ENCODE measurements at places on chromosomes 16 and 17.

- DNase-seq = no peak
Observed at GRCh38 chr17:78802459-78802858, 20.4 kb upstream of the CYTH1 start.

DNA sequence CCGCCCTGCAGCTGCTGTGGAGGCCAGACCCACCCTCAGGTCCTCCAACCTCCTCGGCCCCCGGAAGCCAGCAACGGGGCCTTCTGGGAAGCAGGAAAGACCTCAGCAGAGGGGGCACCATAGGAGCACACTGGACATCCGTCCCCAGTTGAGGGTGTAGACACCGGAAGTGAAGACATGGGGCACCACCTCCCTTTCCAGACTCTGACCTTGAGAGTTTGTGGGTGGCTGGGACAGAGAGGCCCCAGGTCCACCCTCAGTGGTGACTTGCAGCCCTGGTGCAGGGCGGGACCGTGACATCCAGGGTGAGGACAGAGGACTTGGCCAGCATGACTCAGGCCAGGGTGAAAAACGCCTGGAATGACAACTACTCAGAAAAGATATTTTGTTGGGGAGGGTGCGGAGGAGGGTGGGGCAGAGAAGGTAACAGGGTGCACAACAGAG, 19.9 kb downstream of the CEP295NL start:
- no peak for DNase-seq

GRCh38 chr17:9912121-9913099, 7.3 kb upstream of the RCVRN start:
- DNase-seq = no peak

- DNase-seq = no peak
Observed at GRCh38 chr16:67767953-67768352, 38.4 kb downstream of the RANBP10 start.

DNA sequence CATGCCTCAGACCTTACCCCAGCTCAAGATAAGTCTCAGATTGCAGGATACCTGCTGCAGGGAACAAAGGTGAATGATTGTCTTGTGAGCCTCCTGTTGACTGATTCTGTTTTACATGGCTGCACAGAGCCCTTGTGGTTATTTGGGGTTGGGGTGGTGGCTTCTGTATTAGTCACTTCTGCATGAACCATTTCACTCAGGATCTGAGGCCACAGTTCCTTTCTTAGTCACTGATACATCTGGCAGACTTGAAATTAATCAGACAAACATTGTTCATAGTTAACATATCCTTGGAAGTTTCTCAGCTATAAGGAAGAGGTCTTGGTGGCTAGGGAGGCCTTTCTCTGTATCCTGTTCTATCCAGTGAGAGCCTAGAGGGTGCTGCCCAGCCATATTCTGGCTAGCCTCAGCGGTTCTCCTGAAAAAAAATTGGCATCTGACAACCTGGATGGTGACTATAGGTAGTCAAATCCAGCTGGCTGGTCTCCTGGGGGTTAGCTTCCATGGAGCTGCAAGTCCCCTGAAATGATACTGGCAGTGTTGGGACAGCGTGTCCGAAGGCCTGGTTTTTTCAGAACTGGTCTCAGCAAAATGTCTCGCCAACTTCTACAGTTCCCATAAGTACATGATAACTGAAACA, 8.4 kb upstream of the PLK1 start:
- no peak for DNase-seq

GRCh38 chr16:85970016-85970733, 71.2 kb downstream of the IRF8 start:
- no peak for DNase-seq

DNA sequence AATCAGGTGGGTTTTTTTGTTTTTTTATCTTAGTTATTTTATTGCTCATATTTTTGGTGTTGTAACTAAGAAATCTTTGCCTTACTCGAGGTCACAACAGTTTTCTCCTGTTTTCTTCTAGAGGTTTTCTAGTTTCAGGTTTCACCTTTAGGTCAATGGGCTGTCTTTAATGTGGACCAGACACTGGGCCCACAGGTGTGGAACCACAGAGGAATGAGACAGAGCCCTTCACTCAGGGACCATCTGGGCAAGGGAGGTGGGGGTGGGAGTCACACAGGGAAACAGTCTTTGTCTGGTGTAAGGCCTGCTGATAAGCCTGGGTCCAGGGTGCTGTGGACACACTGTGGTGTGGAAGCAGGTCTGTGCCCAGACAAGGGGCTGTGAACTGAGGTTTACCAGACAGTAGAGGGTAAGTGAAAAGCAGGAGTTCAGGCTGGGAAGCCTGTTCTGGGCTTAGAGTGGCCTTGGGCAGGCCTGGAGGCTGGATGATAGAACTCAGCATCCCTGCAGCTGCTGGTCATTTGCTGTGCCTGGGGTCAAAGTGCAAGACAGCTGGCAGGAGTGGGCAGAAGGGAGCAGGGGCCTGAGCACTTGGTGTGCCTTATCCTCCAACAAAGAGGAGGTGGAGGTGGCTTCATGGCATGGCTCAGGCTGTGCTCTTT, 75.6 kb downstream of the SPECC1 start:
- DNase-seq = no peak

DNA sequence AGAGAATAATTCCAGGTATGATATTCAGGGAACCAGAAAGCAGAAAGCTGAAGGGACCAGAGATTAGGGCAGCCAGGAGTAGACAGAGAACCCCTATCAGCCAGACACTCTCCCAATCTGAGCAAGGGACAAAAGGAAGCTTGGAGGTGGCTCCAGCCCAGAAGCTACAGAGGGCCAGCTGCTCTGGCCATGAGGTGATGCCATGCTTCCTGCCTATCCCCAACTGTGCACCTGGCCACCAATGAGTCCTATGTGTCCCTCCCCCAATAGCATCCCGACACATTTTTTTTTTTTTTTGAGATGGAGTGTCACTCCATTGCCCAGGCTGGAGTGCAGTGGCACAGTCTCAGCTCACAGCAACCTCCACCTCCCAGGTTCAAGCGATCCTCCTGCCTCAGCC, 30.0 kb downstream of the NSMCE1 start:
- no peak for DNase-seq

DNA sequence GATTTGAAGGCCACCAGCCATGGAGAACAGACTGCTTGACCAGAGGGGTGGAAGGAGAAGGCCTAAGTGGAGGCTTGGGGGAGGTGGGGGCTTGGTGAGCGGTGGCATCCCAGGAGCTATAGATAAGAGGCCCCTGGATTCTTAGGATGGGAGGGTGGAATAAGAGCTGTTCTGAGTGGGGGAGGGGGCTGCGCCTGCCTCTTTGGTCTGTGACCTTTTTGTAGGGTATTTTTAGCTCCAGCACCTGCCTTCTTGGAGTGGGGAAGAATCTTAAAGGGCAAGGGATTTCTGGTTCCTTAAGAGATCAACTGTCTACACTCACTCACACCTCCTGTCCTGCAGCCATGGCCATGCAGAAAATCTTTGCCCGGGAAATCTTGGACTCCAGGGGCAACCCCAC, 567 bp downstream of the ENO3 start:
- DNase-seq = no peak

DNA sequence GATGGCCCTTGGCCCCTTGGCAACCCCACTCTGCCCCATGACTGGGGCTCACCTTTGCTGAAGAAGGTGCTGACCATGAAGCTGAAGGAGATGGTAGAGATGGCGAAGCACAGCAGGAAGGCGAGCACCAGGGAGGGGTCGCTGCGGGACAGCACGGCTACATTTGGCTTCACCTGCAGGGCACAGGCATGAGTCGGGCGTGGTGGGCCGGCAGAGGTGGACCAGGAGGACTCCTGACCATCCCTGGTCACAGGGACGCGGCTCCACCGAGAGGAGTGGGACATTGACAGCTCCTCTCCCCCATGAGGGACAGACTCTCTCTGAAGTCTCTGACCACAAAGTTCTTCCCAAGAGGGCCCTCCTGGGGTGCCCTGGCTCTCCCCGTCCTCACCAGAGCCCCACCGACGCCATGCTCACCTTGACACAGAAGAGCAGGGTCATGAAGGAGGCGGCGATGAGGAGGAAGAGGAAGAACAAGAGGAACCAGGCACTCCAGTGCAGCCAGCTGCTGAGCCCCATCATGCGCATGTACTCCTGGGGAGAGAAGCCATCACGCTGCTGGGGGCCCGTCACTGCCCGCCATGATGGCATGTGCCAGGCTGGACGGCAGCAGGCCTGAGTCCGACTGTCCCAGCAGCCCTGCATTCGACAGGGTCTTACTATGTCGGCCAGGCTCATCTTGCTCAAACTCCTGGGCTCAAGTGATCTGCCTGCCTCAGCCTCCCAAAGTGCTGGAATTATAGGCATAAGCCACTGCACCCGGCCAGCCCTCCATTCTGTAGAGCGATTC, 23.1 kb downstream of the ABCA3 start:
- no peak for DNase-seq

GRCh38 chr17:29019475-29020181, 13.8 kb upstream of the SEZ6 start:
- no peak for DNase-seq

GRCh38 chr17:68292689-68293040, 1.4 kb downstream of the ARSG start:
- no peak for DNase-seq

GRCh38 chr17:66779237-66779606, 55.7 kb upstream of the CACNG5 start:
- DNase-seq = no peak

- DNase-seq = no peak
Observed at GRCh38 chr17:11736613-11737312, 138.5 kb downstream of the DNAH9 start.

- no peak for DNase-seq
Observed at GRCh38 chr17:3983606-3984484, 19.6 kb upstream of the ATP2A3 start.

- no peak for DNase-seq
Observed at GRCh38 chr17:67427424-67427823, 50.3 kb downstream of the PITPNC1 start.

DNA sequence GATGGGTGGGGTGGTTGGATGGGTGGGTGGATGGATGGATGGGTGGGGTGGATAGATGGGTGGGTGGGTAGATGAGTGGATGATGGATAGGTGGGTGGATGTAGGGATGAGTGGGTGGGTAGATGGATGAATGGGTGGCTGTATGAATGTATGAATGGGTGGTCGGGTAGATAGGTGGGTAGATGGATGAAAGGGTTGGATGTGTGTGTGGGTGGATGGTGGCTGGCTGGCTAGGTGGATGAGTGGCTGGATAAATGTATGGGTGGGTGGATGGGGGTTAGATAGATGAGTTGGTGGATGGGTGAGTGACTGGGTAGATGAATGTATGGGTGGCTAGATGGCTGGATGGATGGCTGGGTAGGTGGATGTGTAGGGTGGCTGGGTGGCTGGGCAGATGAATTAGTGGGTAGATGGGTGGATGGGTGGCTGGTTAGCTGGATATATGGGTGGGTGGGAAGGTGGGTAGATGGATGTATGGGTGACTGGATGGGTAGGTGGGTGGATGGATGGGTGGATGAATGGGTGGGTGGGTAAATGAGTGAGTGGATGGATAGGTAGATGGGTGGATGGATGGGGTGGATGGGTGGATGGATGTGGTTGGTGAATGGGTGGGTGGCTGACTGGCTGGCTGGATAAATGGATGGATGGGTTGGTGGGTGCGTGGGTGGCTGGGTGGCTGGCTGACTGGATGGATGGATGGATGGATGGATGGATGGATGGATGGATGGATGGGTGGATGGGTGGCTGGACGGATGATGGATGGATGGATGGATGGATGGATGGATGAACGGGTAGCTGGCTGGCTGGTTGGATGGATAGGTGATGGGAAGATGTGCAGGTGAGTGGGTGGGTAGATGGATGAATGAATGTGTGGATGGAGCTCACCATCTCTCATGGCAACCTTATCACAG, 18.9 kb upstream of the GOSR2 start:
- no peak for DNase-seq

DNA sequence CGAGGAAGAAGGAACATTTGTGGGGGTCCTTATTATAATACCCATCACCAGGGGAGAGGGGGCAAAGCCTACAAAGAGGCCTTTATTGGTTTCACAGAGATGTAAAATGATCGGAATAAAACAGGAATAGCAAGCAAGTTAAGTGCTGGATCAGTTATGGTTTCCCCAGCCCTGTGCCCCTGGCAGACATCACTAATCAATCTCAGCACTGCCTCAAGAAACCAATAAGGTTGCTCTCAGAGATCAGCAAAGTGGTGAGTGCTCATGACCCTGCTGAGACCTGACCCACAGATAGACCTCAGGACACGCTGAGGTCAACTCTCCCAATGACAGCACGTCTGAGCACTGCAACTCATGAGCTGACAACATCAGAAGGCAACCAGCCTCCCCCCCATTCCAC, 66.3 kb downstream of the ZNF423 start:
- DNase-seq = no peak

- DNase-seq = no peak
Observed at GRCh38 chr16:11129378-11129781, 126.6 kb downstream of the SOCS1 start.
